ENCODE measurements at places on chromosomes 6 and 20.

DNA sequence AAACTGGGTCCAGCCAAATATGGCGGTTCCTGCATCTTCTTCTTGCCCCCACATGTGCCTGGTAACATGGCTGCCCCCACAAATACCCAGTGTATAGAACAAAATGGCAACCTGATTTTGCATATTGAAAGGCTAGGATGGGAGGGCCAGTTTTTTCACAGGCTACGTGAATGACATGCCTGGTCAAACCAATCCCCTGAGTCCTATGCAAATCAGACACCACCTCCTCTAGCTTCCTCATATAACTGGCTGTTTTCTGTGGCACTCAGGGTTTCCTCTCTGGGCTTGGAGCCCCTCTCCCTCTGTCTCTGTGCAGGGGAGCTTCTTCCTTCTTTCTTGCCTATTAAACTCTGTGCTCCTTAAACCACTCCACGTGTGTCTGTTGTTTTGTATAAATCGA lies 372.1 kb downstream of the KIF16B start:
- no peak for DNase-seq

DNA sequence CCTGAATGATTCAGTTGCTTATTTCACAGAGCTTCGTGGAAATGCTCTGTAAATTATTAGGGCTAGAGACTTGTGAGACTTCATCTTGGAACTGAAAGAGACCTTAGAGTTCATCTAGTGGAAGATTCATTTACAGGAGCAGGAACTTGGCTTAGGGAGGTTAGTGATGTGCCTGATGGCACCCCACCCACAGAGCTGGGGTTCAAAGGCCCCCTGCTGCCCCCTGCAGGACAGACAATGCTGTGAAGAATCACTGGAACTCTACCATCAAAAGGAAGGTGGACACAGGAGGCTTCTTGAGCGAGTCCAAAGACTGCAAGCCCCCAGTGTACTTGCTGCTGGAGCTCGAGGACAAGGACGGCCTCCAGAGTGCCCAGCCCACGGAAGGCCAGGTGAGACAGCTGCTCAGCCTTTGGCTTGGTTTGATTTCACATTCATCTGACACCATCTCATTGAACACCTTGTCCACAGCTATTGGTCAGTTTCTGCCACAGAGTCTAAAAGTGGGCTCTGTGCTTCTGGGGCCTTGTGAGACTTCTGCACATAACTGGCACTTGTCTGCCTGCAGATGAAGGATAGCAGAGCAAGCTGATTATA lies 25.1 kb downstream of the MYBL2 start:
- DNase-seq, result peak; percentile 39

- peak; percentile 88 for DNase-seq
These were observed 336 bp upstream of the SMPDL3A start for GRCh38 chr6:122788663-122789181.

- no peak for DNase-seq
These were observed 13.4 kb upstream of the BTN3A3 start for GRCh38 chr6:26426691-26427450.

- no peak for DNase-seq
These were observed 59.4 kb upstream of the SLC35B3 start for GRCh38 chr6:8494730-8495129.

DNA sequence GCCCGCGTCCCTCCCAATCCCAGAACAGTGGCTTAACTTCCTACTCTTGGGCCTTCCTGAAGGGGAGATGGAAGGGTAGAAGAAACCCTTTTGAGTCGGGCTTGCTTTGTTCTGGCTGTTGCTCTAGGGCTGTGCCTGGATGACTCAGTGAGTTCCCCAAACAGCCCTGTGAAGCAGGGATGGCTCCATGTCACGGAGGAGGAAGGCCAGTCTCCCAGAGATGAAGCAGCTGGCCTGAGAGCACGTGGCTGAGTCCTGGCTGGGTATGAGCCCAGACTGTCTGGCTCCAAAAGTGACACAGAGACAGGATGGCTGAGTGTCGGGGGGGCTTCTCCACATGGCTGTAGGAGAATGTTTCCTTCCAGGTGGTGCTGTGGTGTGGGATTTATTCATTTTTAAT lies 4.6 kb downstream of the SYTL3 start:
- DNase-seq, result peak; percentile 90

DNA sequence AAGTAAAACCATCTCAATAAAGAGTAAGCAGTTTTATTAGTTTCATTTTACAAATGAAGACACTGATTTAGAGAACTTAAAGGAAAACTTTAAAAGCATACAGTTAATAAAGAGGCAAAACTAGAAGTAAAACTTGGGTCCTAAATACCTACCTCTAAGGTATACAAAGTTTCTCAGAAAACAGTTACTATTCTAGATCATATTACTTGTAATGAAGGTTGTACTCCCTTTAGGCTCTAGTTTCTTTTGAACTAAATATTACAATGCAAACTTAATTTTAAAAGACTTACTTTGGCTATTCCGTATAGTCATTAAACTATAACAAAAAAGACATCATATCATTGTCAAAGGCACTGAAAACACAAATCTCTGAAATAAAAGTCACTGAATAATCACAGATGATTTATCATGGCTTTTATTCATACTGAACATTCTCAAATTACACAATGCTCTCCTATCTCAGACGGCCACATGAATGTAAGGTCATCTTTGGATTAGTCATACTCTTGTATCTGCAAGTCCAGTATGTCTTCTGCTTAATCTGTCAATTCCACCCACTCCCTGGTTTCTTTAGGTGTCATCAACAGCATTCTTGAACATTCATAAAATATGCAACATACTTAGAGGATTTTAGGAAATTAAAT lies 361.6 kb upstream of the RUNX2 start:
- peak; percentile 74 for DNase-seq

- DNase-seq, result peak; percentile 86
These were observed 196.4 kb upstream of the CCN2 start for GRCh38 chr6:132147530-132148011.

GRCh38 chr6:26223650-26224546 lies 136.7 kb downstream of the HFE start:
- peak; percentile 97 for DNase-seq

DNA sequence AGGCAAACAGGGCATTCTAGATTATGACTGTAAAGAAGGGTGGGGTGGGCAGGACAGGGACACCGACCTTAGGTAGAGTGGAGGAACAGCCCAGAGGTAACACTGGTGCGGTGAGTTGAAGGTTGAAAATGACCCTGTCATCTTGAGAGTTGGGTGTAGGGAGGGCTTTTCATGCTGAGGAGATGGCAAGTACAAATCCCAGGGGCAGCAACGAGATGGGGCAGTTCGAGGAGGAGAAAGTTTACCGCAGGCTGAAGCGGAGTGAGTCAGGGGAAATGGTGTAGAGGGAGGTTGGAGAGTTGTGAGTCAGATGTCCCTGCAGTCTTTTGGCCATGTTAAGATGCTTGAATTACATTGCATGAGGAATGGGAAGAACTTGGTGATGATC lies 101.1 kb downstream of the HIVEP1 start:
- peak; percentile 55 for DNase-seq

GRCh38 chr6:149990212-149990660 lies 26.5 kb downstream of the ULBP1 start:
- no peak for DNase-seq

DNA sequence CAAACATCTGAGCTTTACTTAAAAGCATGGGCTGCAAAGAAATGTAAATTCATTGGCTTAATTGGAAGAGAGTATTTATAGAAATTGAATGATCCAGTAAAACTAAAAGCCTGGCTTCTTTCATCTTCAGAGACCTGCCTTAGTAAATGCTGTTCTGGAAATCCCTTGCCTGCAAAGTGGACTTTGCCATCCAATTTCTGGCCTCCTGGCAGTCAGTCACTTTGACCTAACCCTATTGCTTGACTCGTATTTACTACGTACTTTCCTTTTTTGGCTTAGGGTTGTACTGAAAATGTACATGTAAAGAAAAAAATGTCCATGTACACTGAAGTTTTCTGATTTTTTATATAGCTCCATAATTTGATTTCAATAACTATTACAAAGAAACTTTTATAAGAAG lies 47.1 kb downstream of the E2F3 start:
- DNase-seq, result no peak

DNA sequence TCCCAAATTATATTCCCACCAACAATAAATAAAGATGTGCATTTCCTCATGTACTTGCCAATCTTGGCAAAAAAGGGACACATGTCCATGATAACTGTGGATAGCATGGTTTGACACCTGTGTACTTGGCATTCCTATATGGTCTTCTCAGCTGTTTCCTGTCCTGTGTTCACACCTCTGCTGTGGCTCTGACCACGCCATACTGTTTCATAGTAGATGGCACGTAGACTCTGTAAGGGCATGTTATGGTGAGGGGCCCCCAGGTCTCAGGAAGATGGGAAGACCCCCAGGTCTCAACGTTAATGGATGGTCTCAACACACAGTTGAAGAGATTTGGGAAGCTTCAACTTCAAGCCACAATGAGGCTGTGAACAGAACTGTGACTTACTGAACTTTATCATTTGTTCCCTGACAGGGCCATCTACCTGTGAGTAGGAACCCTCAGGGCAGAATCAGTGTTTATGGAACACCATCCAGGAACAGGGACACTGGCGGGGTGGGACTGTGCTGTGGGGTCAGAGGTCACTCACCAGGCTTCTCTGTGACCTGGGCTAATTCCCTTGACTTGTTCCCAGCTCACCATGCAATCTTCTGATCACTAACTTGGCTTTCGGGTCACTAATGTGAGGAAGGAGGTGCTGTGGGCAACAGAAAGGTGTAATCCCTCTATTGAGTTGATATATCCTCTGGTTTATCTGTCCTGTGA lies 11.8 kb downstream of the ZBTB24 start:
- no peak for DNase-seq

GRCh38 chr20:8661229-8661952 lies 407.5 kb upstream of the PLCB4 start:
- no peak for DNase-seq

GRCh38 chr6:126312013-126312665 lies 27.8 kb upstream of the CENPW start:
- peak; percentile 14 for DNase-seq

- peak; percentile 18 for DNase-seq
These were observed 512.9 kb downstream of the UTRN start for GRCh38 chr6:144797881-144798589.

GRCh38 chr6:32081168-32081990 lies 27.8 kb downstream of the TNXB start:
- peak; percentile 90 for DNase-seq

DNA sequence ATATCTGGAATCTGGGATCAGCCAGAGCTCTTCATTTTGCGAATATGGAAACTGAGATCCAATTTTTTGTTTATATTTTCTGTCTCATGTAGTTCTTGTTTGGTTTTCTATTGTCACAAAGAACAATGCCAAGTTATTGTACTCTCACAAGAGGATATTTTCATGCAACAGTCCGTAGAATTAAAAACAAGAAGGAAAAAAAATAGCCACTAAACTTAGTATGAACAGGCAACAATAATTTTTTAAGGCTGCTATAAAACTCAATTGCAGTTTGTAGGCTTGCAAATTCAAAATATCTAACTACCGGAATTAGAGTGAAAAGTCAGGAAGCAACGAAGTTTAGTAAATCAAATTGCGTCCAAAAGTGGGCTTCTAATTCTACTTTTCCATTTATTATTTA lies 1.2 kb downstream of the POPDC3 start:
- DNase-seq, result no peak

GRCh38 chr20:48333707-48334106 lies 494.1 kb downstream of the PREX1 start:
- DNase-seq, result no peak

DNA sequence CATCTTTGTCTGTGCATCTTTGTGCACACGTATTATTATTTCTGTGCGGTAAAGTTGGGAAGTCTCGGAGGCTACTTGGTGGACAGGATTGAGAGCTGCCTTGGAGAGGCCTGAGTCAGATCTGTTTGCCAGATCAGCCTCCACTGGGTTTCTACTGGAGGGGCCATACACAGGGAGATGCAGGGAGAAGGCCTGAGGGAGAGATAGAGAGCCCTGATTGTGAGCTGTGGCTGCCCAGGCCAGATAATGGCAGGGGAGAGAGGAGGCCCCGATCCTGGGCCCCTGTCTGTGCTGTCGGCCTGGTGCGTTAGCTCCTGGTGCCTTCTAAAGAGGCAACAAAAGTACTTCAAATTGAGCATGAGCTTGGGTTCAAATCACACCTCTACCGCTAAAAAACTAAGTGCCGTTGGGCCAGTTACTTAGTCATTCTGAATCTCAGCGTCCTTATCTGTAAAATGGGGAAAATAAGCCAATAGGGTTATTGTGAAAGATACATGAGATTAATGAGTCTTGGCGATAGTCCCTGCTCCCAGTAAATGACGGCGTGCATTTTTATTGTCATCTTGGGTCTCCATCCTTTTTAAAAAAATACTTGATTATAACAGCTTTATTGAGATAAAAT lies 27.6 kb upstream of the ADA start:
- no peak for DNase-seq

GRCh38 chr6:42278131-42278853 lies 60.6 kb upstream of the MRPS10 start:
- DNase-seq, result no peak

- peak; percentile 19 for DNase-seq
These were observed 654 bp downstream of the TBC1D7 start for GRCh38 chr6:13327691-13328075.

GRCh38 chr6:219641-220198 lies 72.6 kb upstream of the DUSP22 start:
- DNase-seq, result peak; percentile 56

- DNase-seq, result no peak
These were observed 533 bp upstream of the RSPO3 start for GRCh38 chr6:127117979-127118297.

GRCh38 chr6:156686301-156686994 lies 90.7 kb upstream of the ARID1B start:
- peak; percentile 73 for DNase-seq

- peak; percentile 87 for DNase-seq
These were observed 15.7 kb downstream of the SASH1 start for GRCh38 chr6:148358196-148358785.

DNA sequence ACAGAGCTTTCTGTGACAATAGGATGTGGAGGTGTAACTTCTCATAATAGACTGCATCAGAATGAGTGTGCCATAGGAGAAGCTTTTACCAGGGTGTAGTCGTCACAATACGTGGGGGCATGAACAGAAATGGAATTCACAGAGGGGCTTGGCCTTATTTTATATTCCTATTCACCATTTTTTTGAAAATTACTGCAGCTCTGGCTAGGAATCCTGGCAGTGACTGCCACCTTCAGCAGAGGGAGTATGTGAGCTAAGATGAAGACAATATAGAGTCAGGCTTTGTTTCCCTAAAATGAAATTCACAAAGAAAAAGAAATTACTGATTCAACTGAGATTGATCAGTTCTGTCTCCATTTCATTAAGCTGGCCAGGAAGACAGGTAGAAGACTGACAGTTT lies 13.9 kb downstream of the TOMM6 start:
- peak; percentile 41 for DNase-seq

- DNase-seq, result peak; percentile 53
These were observed 7.3 kb upstream of the USP45 start for GRCh38 chr6:99522531-99522930.

DNA sequence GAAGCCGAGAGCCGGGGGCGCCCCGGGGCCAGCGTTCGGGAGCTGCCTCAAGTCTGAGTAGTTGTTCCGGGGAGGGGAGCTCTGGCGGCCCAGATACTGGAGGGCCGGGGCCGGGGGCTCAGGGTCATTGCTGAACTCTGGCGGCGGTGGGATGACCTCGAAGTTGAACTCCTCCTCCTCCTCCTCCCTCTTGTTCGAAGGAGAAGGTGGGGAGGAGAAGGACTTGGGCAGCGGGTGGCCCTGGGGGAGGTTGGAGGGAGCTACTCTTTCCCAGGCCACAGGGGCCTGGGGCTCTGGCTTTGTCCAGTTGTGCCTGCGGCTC lies 37.7 kb downstream of the C6orf132 start:
- no peak for DNase-seq

- no peak for DNase-seq
These were observed 14.4 kb downstream of the SRPK1 start for GRCh38 chr6:35906499-35906846.

Data from fibroblast of the aortic adventitia (primary cell).